ENCODE measurements at places on chromosomes 11 and 22.

DNA sequence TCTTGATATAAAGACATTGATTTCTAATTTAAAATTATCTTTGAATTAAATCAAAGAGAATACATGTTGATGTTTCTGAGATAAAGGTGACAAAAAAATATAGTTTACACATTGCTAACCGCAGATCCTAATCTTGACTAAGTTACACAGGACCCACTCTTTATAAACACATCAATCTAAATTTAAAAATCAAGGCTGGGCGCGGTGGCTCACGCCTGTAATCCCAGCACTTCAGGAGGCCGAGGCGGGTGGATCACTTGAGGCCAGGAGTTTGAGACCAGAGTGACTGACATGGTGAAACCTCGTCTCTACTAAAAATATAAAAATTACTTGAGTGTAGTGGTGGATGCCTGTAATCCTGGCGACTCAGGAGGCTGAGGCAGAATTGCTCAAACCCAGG lies 1.9 kb downstream of the ARFGAP3 start:
- DNase-seq, result no peak

DNA sequence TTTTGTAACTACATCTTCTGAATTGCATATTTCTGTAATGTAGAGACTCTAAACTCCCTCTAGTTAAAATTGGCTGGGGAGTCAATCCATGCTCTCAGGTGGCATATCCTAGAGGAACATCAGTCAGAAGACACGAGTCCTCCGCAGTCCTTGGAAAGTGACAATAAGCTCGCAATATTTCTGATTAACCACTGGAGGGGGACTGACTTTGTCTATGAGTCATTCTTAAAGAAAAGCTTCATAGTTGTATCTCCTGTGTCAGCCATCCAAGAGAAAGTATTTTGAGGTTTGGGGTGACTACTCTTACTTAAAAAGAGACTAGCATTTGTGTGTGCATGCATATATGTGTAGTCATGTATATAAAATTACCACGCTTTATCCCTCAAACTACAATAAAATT lies 60.2 kb downstream of the SLN start:
- DNase-seq, result no peak

DNA sequence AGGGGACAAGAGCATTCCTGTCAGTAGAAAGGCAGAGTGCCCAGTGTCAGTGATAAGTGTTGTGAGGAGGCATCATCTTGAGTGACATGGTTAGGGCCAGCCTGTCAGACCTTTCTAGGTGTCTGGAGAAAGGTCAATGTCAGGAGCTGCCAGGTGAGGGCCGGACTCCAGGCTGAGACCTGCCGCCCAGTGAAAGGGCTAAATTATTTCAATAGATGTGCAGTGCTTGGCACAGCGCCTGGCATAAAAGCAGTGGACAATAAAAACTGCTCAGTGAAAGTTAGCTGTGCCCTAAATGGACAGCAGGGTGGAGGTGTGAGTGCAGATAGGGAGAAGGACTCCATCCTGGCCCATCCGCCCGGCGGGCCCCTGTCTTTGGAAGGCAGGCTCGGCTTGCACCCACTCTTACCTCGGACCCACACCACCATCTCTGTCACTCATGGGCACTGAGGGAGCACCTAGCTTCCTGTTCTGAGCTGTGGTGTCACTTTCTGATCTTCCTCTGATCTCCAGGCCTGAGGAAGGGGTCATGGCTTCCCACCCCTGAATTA lies 23.5 kb upstream of the WNT11 start:
- DNase-seq, result no peak

- DNase-seq, result no peak
Observed at GRCh38 chr11:14359501-14360031, 583 bp upstream of the RRAS2 start.

GRCh38 chr11:30985536-30985935 lies 384.0 kb downstream of the DCDC1 start:
- no peak for DNase-seq

GRCh38 chr11:70603114-70603755 lies 204.9 kb downstream of the CTTN start:
- no peak for DNase-seq

GRCh38 chr22:39943953-39944872 lies 16.0 kb upstream of the TMA7B start:
- no peak for DNase-seq
